HT-29 (cell line): ENCODE measurements at places on chromosomes 11 and 22. TPM values are rescaled to one million over a fixed set of nuclear protein-coding genes. Genes with fewer than 3 reads are reported as not detected.

- no peak for DNase-seq
These were observed 132.4 kb downstream of the TENM4 start for GRCh38 chr11:79308429-79308828.

DNA sequence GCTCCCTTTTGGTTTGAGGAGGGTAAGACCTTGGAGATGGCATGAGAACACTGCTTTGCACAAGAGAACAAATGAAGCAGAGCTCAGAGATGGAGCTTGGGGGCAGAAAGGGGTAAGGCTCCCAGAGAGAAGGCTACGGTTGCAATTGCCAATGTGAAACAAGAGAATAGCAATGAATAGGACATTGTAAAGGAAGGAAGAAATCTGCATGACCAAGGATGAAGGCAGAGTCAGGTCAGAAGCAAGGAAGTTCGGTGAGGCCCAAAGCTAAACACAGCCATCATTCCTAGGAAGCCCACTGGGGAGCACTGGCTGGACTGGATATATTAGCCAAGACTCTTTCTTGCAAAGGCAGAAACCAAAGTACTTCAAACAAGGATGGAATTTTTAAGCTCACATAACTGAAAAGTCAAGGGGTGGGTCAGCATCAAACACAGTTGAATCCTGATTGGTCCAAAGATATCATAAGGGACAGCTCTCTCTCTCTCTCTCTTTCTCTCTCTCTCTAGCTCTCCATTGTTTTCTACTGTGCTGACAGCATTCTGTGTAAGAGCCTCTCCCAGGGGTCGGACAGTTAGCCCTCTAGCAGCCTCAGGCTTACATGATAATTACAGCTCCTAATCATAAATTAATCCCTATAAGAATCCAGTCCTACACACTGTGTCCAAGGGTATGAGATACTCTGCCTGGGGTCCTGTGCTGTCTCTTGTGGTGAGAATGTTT is 484.3 kb downstream of the SOX6 start:
- no peak for DNase-seq

- DNase-seq: no peak
These were observed 7.8 kb upstream of the MMP3 start for GRCh38 chr11:102850973-102851745.

DNA sequence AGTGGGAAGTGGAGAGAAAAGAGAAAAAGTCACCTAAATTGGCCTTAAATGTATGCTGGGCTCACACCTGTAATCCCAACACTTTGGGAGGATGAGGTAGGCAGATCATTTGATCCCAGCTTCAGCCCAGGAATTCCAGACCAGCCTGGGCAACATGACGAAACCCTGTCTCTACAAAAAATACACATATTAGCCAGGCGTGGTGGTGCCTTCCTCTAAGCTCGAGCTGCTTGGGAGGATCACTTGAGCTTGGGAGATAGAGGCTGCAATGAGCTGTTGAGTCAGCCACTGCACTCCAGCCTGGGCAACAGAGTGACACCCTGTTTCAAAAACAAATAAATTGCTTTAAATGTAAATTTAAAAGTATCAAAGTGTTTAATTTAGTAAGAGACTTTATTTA is 3.9 kb downstream of the CBL start:
- no peak for DNase-seq

DNA sequence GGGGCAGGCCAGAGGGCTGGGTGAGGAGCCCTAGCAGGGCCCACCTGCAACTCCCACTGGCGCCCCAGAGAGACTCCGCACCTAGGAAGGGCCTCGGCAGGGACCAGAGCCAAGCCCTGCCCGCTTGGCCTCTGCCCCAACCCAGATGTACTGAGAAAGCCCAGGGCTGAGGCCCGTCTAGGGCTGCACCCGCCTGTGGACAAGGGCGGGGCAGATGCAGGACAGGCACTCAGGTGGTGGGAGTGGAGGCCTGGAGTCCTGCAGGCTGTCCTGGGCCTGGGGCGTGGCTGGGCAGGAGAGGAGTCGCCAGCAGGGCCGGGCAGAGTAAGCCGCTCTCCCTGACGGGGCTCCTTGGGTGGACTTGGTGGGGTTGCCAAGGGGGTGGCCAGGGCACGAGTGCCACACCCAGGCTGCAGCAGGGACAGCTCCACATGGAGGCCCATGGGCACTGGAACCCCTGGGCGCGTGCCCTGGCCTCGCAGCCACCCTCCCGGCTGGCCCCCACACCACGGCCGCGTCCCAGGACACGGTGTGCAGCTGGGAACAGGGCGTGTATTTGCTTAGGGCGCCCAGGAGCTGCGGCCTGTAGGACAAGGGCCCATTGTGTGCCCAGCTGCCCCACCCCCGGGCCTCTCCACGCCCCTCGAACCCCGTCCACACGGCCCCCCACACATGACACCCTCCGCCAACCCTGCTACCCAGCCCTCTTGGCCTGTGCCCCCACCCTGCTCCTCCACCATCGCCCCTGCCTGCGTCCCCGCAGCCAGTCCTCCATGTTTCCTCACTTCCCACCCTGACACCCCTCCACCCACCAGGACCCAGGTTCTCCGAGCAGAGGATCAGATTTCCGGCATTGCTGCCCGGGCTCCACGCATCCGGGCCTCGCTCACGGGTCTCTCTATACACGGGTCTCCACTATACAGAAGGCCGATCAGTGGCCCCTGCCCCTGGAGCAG is 11.3 kb upstream of the PIM3 start:
- DNase-seq: peak; percentile 80

Gene FGF19
- total RNA-seq: 117 and 131 TPM in 2 replicates

Gene SCGB1D2
- not detected in 2 replicates for total RNA-seq

GRCh38 chr22:28231441-28231840 is 312.4 kb upstream of the PITPNB start:
- DNase-seq: no peak

Gene RHBDD3
- total RNA-seq: 60.8 and 72.4 TPM in 2 replicates

DNA sequence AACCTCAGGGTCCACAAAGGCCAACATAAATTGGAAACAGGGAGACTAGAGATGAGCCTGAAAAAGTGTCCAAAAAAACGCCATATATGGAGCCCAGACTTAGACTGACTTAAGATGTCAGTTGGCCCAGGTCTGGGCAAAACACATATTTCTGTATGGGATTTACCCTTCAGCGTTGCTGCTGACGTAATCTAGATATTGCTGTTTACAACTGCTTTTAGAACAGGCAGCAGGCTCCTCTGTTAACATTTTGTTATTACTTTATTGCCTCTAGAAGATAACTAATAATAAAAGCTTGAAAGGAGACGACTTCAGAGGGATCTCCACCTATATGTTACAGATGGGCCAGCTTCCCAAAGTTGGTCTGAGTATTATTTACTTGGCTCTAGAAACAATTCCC is 8.7 kb downstream of the ME3 start:
- no peak for DNase-seq

DNA sequence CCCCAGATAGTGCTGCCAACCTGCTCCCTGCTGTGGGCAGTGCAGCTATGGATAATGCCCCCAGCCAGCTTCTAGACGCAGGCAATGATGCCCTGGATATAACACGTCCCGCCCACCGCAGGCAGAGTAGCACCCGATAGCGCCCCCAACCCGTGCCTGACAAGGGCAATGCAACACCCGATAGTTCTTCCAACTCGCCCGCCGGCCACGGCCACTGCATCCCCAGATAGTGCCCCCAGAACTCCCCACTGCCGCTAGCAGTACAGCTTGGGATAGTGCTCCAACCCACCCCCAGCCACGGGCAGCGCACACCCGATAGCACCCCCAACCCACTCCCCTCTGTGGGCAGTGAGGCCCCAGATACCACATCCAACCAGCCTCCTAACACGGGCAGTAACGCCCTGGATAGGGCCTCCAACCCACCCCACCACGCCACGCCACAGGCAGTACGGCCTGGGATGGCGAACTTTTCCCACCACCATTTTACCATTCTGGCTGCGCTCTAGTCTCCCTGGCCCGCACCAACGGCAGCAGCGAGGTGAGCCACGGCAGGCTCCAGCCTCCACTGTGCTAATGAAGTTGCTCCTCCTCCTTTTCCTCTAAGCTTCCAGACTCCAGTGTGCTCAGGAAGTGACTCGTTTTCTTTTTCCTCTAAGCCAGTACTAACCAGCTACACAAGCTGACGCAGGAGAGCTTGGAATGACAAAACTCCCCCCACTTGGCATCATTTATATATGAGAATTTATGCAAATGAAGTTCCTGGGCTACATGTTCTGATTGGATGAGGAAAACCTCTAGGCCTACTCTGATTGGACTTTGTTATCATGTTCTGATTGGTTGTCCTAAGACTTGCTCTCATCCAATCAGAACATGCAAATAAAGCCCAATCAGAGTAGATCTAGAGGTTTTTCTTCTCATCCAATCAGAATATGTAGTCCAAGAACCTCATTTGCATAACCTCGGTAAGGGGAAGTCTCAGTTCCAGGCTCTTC is 3.0 kb upstream of the RFPL3 start:
- no peak for DNase-seq

DNA sequence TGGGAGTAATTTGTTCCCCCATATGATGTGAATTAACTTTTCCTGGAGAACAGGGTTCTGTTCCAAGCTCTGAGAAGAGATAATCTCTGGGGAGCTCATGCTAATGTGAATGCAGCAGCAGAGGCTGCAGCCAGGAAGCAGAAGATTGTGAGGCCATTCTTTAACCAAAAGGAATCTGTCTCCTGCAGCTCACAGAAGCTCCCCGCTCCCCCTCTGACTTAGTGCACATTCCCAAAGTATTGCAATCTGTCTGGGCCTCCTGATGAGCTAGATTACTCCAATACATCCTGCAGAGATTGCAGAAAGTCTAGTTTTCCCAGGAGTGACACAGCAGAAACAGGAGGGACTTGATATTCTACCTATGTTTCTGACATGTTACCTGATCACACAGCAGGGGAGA is 420.6 kb upstream of the FAT3 start:
- DNase-seq: peak; percentile 25

GRCh38 chr22:19983741-19984140 is 32.9 kb downstream of the ARVCF start:
- DNase-seq: peak; percentile 61

DNA sequence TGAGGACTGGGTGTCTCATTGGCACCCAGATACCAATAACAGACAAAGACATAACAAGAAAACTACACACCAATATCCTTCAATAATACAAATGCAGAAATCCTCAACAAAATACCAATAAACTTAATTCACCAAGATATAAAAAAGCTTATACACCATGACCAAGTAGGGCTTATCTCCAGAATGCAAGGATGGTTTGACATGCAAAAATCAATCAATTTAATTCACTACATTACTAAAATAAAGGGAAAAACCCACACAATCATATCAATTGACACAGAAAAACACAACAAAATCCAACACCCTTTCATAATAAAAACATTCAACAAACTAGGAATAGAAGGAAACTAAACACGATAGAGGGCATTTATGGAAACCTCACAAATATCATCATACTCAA is 40.6 kb downstream of the LHFPL7 start:
- DNase-seq: no peak

Gene CHCHD10
- 32.9 and 53.4 TPM in 2 replicates for total RNA-seq

DNA sequence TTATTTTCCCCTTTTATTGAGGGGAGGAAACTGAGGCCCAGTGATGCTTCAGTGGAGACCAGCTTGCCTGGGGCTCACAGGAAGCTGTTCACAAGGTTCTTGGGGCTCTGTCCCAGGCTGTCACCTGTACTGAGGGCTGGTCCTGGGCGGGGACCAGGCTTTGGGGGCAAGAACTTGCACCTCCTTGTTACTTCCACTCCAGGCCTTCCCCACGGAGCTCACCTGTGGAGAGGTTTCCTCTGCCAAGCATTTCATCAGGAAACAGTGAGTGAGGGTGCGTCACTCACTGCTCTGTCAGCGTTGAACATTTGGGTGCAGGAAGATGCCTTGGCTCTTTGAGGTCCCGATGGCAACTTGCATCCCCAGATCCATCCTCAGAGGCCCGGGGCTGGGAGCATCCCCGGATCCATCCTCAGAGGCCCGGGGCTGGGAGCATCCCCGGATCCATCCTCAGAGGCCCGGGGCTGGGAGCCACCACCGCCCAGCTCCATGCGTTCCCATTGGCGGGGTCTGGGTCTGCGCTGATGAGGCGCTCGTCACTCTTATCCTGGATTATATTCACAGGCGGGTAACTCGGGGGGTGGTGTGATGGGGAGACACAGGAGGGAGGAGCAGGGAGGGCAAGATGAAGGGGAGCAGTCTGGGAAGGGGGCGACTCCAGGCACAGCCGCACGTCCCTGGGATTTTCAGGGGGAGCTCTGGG is 1.4 kb upstream of the SMIM38 start:
- no peak for DNase-seq

GRCh38 chr11:7515447-7515886 is 1.7 kb downstream of the PPFIBP2 start:
- DNase-seq: no peak

Gene NXPE4
- not detected in 2 replicates for total RNA-seq

GRCh38 chr22:25447067-25447685 is 117.3 kb upstream of the GRK3 start:
- no peak for DNase-seq

DNA sequence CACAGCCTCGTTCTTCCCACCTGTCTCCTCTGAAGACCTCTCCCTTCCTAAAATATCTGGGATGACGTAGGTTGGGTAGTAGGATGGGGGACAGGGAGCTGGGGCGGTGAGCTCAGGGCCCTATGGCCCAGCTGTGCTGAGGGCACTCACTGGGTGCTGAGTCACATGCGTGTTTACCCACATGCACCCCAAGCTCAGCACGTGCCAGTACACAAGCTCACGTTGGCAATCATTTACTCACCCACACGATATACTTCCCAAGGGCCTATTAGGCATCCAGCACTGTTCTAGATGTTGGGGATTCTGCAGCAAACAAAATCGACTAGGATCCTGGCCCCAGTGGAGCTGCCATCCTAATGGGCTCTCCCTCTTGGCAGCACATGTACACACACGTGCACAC is 28.7 kb downstream of the ARAP1 start:
- peak; percentile 9 for DNase-seq

Gene THY1
- 0.18 and 0.25 TPM in 2 replicates for total RNA-seq

Gene MGAT3
- total RNA-seq: 1.0 and 1.6 TPM in 2 replicates

DNA sequence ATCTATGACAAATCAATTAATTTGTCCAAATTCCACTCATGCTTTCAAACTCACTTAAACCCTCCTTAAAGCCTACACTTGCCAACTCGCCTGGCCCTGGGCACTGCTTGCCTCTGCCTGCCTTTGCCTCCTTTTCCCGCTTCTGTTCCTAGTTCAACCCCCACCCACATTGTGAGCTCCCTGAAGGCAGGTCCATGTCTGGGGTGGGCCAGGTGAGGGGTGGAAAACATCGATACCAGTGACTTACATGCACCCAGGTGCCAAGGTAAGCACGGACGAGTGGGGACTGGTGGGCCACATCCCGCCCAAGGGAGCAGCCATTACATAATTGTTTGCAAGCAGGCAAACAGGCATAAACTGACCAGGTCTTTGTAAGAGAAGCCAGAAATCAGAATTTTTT is 146.2 kb downstream of the ST3GAL4 start:
- DNase-seq: no peak
